ENCODE measurements at places on chromosomes 11 and 22. TPM values are rescaled to one million over a fixed set of nuclear protein-coding genes. Genes with fewer than 3 reads are reported as not detected.
A peak's percentile ranks its signal among the peaks of the same experiment; 100 is the strongest.

- DNase-seq: peak; percentile 35
These were observed 31.7 kb upstream of the PARVB start for GRCh38 chr22:43992331-43992821.

GRCh38 chr22:24156141-24156912 lies 25.0 kb upstream of the SUSD2 start:
- no peak for DNase-seq

DNA sequence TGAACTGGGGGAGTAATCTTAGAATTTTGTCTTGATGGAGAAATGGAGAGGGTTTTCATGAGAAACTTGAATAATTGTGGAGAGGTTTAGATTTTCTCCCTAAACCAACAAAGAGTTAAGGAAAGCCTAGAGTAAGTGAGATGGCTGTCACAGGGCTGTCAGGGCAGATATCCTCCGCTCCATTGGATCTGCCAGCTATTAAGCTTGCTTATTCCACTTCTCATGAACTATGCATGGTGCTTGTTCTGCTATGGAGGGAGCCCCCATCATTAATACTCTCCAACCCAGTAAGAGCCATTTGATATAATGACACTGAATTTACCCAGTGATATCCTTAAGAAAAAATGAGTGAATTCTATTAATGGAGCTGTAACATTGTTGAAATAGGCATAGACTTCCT lies 342.8 kb upstream of the MTNR1B start:
- no peak for DNase-seq

Gene TTLL8
- total RNA-seq: not detected

DNA sequence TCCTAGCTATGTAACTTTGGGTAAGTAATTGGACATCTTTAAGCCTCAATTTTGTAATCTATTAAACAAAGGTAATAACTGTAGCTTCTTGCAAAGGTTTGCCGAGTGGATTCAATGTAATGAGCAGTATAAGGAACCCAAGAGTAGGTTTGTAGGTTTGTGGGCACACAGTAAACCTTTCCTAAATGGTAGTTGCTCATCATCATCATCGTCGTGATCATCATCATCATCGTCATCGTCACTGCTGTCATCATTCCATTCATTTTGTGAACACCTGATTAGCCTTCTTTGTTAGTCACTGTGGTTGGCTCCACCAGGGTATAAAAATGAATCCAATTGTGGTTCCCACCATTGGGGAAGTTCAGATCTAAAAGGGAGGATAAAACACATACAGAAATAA lies 223.1 kb upstream of the KIRREL3 start:
- DNase-seq: no peak

GRCh38 chr11:37502202-37502601 lies 904.2 kb upstream of the RAG2 start:
- no peak for DNase-seq

GRCh38 chr11:120871924-120872323 lies 152.0 kb upstream of the TBCEL start:
- DNase-seq: no peak

DNA sequence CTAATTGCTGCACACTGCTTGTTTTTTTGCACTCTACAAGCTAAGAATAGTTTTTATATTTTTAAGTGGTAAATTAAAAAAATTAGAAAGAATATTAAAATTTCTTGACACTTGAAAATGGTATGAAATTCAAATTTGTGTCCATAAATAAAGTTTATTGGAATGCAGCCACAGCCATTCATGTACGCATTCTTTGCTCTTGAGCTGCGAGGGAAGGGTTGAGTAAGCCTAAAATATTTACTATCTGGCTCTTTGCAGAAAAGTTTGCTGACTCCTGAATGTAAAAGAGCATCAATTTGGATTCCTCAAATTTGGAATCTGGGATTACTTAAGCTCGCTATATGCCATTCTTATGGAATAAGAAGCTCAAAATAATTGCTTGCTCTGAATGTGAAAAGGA lies 3.4 kb upstream of the ADAMTS8 start:
- DNase-seq: no peak

Gene NNMT
- total RNA-seq: 162 TPM

DNA sequence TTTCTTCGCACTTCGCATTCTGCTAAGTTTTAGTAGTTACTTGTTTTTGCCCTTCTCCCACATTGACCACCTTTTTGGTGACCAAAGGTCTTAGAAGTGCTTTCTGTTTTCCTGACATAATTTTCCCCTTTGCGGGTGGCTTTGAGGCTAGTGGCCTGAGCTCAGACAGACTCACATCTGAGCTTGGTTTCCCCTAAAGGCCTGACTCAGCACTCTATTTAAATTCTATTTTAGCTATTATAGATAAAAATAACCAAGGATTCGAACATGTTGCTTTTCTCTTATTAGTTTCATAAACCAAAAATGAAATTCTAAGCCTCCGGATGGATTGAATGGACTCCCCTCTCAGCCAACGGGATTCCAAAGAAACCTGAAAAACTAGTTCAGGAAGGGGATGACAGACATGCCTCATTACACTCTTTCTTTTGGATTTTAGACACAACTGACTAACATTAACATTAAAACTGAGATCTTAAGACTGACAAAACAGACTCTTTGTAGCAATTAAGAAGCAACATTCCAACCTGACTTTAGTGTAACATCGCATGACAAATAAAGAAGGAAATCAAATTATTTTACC lies 258.5 kb downstream of the LUZP2 start:
- no peak for DNase-seq

GRCh38 chr11:102494216-102494615 lies 36.3 kb downstream of the MMP7 start:
- DNase-seq: peak; percentile 83

Gene AP1B1
- 116 TPM for total RNA-seq

GRCh38 chr11:104332110-104332509 lies 168.2 kb upstream of the PDGFD start:
- DNase-seq: no peak

Gene SERHL2
- 0.63 TPM for total RNA-seq

Gene MAML2
- 5.4 TPM for total RNA-seq

Gene NECTIN1
- total RNA-seq: 14.8 TPM

- DNase-seq: no peak
These were observed 8.0 kb upstream of the TLCD5 start for GRCh38 chr11:120316880-120317688.

Gene APOA4
- not detected for total RNA-seq

Gene MCHR1
- not detected for total RNA-seq

- no peak for DNase-seq
These were observed 155.7 kb downstream of the AASDHPPT start for GRCh38 chr11:106233191-106233590.

DNA sequence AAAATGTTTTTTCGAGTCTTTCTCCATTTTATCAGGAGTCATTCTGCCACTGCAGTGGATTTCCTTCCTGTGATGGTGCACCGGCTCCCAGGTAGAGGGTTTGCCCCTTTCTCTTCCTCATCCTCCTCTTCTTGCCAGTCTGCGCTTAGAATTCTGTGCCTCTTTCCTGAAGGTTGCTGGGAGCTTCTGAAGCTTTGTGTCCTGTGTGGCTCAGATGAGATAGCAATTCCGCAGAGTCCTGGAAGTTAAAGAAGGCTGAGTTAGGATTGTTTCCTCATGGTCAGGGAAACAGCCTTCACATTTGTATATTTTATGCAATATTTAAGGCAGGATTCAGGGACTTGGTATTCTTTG lies 264 bp downstream of the BCO2 start:
- no peak for DNase-seq

Gene MYEOV
- 1.1 TPM for total RNA-seq

DNA sequence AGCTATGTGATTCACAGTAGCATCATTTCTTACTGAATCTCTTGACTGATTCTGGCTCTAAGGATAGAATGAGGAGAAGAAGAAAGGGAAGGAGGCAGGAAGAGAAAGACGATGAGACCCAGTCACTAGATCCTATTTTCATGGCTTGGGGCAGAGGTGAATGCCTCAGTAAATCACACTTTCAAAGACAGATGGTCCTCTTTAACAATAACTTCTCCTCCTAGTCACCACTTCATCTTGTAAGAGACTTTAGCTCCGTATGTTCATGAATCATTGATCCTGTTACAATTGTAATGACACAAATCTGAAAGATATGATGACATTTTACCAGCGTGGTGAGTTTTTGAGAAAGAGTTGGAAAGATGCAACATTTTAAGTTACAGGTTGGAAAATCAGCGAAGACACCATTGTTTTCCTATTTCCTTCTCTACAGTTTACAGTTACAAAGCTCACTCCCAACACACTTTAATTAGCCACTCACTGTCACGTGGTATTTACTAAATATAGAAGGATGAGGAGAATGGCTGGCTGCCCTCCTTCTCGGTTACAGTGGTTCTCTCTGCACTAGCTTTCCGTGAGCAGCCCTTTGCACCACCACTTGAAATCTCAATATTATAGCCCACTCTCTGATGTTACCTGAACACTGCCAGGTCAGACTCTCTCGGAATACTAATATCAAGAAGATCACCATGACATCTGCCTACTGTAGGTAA lies 205.8 kb downstream of the CADM1 start:
- DNase-seq: no peak

DNA sequence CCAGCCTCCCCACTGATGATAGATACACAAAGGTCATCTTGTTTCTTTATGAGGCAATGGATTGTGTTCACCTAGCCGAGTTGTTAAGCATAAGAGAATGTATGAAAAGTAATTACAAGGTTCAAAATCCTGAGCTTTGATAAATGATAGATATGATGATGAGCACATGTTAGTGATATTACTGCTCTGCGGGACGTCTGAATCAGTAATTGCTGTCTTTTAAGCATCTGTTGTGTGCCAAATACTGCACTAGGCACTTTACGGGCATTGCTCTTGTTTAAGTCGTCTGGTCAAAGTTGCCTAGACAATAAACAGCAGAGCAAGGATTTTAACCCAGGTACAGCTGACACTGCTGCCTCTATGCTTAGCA lies 559 bp upstream of the RNF141 start:
- no peak for DNase-seq

DNA sequence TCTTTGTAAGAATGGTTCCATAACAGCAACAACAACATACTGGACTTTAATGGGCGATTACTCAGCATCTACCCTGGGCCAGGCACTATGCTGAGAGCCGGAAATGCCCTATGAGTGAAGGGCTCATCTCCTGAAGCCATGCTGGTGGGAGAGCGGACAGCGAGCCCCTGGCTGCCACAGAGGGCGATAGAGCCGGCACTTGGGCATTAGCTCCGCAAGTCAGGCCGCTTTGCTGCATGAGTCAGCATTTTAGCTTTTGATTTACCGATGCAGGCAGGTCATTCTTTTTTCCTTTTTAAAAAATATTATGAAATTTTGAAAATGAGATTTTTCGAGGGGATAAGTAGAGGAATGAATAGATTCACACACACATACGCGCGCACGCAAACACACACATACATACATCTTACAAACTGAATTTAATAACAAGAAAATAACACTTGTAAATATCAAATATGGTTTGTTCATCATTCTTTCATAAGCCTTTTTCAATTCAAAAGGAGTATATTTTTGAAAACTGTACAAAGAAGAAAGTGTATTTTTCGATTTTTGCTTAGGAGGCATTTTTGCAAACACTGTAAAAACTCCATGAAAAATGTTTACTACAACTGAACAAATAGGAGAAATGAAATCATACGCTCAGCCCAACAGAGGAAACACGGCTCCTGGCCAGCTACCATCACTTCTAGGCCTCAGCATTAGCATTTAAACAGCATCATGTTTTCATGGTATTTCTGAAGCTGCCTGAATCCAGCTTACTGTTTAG lies 667.3 kb downstream of the OPCML start:
- no peak for DNase-seq

DNA sequence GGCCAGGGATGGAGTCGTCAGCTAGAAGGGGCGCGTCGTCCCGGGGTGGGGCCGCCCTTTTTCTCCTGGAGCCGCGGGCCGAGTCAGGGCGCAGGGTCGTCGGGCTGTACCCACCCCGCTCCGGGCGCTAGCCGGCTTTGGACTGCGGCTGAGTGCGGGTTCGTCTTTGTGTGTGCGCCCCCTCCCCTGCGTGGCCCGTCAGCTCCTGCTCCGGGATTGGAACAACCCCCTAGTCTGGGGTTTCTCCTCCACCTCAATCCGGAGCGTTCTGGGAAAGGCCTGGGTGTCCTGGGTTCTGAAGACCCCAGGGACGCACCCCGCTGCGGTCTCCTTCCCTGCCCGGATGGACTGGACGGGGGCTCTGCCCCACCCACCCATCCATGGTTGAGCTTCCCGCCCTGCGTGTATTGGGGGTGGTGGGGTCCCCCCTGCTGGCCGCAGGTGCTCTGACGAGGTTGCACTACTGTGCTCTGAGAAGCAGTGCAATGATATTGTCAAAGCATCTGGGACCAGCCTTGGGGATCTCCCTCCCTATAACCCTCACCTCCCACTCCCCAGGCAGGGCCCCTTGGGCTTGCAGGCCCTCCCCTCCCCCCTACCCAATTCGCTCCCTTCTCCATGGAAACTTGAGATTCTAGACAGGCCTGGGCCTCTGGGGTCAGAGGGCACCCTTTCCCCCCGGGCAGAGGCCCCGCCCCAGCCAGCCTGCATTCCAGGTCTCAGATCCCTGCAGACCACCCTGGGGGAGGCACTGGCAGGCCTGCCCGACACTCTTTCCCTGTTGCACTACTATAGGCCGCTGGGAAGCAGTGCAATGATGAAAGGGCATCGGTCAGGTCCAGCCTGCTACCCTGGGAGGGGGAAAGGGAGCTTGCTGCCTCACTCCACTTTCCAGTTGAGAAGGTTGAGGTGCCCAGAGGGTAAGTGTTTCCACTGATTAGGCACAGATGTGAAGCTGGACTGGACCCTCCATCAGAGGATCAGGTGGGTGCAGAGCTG lies 10.7 kb downstream of the SDF2L1 start:
- DNase-seq: no peak

DNA sequence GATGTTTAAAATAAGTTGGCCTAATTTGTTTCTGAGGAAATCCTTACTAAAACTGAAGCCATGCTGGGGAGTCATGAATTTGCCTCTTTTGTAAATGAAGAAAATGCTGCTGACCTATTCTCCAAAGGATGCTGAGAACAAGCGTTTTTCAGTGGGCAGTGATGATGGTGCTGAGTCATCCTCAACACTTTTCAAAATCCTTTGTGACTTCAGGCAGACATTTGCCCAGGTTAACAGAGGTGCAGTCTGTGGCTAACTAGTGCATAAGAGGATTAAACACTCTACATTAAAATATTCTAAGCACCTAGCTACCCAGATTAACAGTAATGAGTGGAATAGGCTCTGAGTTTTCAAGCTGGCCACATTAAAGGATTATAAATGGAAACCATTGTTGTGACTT lies 509.0 kb downstream of the DLG2 start:
- peak; percentile 30 for DNase-seq

DNA sequence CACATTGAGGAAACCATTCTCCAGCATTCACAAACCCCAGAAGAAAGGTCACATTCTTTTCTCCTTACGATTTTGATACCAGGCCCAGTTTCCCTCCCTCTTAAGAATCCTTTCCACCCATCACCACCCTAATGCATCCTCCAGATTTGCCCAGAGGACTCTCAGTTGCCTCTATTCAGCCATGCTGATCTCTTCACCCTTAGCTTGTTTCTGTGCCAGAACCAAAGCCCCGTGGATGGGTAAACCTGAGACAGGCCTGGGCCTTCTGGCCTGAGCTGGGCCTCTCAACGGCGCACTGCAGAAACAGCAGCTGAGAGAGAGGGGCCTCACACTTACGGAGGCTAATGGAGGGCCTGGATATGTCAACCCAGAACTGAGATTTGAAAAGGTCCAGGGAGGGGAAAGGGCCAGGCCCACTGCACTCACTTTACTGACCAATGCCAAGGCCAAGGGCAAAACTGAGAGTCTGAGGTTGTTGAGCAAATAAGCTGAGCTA lies 32.2 kb upstream of the OAF start:
- peak; percentile 14 for DNase-seq

- peak; percentile 10 for DNase-seq
These were observed 548.5 kb downstream of the BUD13 start for GRCh38 chr11:116224154-116224888.
